ENCODE measurements at places on chromosomes 3 and 15.

GRCh38 chr3:109644746-109645145 lies 307.4 kb upstream of the DPPA4 start:
- DNase-seq, result no peak

GRCh38 chr15:42578984-42579537 lies 3.7 kb downstream of the STARD9 start:
- no peak for DNase-seq

GRCh38 chr3:150330872-150331271 lies 77.2 kb upstream of the TSC22D2 start:
- DNase-seq, result no peak

DNA sequence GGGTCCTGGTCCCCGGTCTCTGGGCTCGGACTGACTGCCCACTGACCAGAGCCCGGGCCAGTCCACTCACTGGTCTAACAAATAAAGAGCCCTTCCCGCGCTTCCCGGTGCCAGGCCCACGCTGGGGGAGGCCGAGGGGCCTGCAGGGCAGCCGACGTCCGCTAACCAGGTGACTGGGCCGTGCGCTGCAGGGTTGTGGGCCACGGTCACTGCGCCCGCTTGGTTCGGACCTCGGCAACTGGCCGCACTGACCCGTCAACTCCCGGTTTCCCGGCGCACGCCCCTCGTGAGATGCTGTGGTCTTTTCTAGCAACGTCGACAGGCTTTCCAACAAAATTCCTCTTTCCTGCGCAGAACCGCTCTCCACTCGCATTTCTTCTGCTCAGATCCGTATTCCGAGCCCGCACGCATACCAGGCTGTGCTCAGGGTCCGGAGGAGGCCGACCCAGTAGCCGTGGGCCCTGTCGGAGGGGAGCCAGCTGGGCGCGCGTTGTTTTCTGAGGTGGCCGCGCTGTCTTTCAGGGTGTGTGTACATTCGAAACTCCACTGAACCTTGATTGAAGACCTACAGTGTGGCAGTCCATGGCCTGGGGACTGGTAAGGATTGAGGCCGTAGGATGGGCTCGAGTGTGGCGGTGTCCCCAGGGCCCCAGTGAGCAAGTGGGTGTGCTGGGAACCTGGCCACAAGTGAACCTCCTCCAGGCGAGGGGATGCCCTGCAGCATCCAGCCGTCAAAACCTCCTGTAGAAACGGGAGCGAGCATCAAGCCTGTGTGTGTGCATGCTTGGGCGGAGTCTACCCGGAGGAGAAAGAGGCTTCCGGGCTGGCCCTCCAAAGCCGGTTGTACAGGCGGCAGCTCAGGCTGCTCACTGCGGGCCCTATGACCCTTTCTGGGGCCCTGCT lies 875 bp upstream of the NT5DC2 start:
- no peak for DNase-seq

DNA sequence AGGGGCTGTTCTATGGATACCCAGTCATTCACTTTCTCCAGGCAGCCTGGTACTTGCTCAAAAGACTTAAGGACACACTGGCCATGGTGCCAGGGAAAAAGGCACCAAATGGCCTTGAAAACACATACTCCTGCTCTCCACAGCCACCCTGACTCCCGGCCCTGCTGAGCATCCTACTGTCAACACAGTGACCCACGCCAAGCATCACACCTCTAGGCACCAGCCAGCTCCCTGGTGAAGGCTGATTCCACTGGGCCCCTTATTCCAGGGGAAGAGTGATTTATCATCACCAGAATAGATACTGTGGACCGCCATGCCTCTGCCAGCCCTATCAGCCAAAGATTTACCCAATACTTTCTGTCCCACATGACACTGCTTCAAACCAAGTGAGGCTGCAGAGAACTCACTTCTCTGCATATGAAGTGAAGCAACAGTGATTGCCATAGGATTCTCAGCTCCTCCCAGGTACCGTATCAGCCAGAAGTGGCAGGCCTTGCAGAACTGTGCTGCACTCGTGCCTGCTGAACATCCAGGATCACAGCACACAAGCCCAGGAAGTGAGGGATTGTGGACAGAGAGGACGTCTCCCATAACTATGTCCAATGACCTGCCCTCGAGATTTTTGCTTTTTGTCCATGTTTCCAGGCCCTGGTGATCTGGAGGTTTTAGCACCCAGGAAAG lies 63.7 kb downstream of the WHAMM start:
- no peak for DNase-seq

GRCh38 chr3:126679318-126679751 lies 24.4 kb upstream of the TXNRD3 start:
- DNase-seq, result peak; percentile 73

DNA sequence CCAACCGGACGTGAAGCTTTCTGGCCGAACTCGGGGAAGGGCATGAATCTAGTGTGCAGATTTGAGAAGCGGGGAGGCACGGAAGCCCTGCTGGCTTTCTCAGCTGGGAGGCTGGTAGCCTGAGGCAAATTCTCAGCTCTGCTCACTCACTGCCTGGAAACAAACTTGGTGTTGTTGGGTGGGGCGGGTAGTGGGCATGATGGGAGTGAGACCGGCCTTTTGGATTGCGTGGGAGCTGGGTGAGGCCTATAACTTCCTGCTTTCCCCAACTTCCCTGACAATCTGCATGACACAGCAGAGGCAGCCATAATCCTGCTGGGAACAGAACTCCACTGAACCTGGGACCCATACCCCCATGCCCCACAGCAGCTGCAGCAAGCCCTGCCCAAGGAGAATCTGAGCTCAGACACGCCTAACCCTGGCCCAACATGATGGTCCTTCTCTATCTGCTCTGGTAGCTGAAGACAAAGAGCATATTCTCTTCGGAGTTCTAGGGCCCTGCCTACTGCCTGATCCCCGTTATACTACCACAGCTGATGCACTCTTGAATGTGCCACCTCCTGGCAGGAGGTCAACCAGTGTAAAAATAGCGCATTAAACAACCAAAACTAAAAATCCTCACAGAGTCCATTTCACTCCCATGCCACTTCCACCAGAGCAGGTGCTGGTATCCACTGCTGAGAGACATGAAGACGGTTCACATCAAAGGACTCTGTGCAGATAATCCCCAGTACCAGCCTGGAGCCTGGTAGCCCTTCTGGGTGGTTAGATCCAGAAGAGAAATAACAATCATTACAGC lies 44.7 kb downstream of the CEP70 start:
- no peak for DNase-seq

DNA sequence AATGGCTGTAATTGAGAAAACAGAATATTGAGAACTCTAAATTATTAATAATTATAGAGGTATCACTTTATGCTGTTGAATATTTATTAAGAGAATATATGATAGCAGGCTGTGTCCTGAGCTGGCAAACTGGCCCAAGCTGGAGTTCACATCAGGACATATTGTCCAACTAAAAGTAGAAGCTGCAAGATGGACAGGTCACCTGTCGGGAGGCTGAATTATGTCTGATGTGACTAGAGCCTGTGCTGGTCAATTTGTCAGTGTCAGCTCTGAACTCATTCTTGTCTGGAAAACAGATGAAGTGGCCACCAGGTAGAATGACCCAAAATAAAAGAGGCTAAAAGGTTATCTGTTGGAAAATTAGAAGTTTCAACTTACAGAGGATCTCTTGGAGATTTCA lies 392.2 kb downstream of the LRTM1 start:
- no peak for DNase-seq

GRCh38 chr3:167874671-167875372 lies 139.3 kb downstream of the SERPINI1 start:
- DNase-seq, result no peak

DNA sequence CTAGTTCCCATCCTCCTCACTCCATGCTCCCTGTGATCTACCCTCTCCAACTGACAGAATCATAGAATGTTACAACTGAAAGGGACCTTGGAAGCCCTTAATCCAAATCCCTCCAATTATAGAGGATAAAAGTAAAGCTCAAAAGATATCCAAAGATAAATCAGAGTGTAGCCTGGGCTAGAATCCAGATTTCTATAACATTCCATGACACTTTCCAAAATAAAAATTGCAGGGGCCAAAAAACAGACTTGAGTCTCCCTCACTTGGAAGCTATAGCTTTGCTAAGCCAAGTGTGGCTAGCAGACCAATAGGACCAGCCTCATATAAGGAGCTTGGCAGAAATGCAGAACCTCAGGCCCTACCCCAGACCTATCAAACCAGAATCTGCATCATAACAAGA lies 148.1 kb downstream of the NTRK3 start:
- no peak for DNase-seq

- DNase-seq, result no peak
Observed at GRCh38 chr15:63729115-63729884, 104.4 kb downstream of the HERC1 start.

DNA sequence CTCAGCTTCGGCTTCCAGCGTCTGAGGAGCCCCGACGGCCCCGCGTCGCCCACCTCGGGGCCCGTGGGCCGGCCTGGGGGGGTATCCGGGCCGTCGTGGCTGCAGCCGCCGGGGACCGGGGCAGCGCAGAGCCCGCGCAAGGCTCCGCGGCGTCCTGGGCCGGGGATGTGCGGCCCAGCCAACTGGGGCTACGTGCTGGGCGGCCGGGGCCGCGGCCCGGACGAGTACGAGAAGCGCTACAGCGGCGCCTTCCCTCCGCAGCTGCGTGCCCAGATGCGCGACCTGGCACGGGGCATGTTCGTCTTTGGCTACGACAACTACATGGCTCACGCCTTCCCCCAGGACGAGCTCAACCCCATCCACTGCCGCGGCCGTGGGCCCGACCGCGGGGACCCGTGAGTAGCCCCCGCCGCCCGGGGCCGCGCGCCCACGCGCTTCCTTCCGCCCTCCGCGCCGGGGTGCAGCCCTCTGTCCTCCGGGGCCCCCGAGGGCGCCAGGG lies 462 bp downstream of the EDEM1 start:
- DNase-seq, result peak; percentile 20

DNA sequence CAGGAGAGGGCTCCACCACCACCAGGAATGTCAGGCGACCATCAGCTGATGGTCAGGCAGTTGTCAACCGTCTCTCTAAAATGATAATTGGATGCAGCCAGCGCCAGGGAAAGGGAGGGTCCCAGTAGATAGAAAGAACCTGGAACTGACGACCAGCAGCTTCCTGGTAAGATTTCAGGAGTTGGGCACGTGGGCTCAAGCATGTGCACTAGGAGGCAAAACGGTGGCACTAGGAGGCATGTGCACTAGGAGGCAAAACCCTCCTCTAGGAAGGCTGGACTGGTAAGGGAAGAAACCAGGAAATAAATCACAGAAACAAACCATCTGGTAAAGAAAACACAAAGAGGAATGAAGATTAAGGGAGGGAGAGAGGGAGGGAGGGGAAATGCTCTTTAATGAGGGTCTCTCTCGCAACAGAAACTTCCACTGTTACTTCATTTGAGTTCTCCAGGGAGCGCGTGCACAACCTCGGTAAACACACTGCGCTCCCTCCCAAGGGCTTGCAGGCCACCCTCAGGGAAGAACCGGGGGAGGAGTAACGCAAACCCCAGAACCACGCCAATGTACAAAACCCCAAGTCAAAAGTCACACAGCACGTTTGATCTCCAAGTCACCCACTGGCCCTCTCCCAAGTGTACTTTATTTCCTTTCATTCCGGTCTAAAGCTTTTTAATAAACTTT lies 116.7 kb downstream of the XXYLT1 start:
- no peak for DNase-seq

DNA sequence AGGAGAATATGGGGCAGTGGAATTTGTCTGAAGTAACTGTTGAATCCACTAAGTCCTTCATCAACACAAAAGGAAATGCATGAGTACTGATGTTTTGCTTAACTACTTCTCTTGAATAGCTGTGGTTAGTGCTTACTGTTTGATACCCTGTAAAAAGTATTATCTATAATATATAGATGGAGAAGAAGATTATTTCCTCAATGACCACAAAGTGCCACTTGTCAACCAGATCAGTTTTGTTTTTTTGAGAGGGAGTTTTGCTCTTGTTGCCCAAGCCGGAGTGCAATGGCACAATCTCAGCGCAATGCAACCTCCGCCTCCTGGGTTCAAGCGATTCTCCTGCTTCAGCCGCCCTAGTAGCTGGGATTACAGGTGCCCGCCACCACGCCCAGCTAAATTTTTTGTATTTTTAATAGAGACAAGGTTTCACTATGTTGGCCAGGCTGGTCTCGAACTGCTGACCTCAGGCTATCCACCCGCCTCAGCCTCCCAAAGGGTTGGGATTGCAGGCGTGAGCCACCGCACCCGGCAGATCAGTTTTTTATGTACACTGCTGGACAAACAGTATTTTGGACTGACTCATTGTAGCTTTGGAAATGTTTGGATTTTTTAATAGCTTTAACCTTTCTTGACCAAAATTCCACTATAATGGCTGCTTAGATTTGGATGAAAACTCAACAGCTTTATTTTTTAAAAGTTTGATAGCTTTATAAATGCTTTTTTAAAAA lies 1.5 kb upstream of the RPLP1 start:
- no peak for DNase-seq

- DNase-seq, result peak; percentile 64
Observed at GRCh38 chr3:13650210-13651056, 101.5 kb downstream of the FBLN2 start.

- no peak for DNase-seq
Observed at GRCh38 chr3:182909318-182910040, 70.9 kb downstream of the DCUN1D1 start.

- no peak for DNase-seq
Observed at GRCh38 chr3:23308986-23309625, 106.0 kb downstream of the UBE2E2 start.

- DNase-seq, result no peak
Observed at GRCh38 chr15:73989001-73989798, 2.9 kb downstream of the STOML1 start.

DNA sequence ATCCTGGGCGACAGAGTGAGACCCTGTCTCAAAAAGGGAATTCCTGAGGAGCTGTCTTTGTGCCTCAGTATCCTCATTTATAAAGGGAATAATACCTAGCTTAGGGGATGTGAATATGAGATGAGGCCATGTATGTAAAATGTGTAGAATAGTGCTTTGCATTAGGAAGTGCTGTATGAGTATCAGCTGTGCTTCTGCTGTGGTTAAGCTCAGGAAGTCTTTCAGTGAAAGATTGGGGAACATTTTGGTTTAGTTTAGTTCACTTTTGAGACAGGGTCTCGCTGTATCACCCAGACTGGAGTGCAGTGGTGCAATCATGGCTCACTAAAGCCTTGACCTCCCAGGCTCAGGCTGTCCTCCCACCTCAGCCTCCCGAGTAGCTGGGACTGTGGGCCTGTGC lies 10.6 kb downstream of the THUMPD3 start:
- DNase-seq, result no peak

DNA sequence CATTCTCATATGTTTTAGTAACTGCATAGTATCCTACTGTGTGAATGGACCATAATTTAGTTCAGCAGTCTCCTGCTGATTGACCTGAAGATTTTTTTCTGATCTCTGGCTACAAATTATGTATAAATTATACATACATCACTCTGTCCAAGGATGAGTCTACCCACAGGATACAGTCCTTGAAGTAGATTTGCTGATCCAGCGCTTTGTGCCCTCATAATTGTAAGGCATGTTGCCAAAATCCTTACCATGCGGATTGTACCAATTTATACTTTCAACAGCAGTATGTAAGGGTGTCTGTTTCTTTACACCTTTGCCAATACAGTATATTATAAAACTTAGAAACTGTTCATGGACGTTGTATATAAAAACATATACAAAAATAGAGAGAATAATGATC lies 46.5 kb downstream of the ACAA1 start:
- no peak for DNase-seq

Data from activated naive CD4-positive, alpha-beta T cell (primary cell).